Activated T-cell treated with anti-CD3 and anti-CD28 coated beads, Interleukin-2, amount 50 U/mL, for 72 hours (primary cell): ENCODE measurements at places on chromosomes 11 and 22. TPM values are rescaled to one million over a fixed set of nuclear protein-coding genes. Genes with fewer than 3 reads are reported as not detected.

Gene OR51M1
- not detected for total RNA-seq

GRCh38 chr22:35368386-35368785 lies 12.5 kb upstream of the HMOX1 start:
- H3K4me3 ChIP-seq, result no peak overlapping the region
- no peaks in the 10 kb centered on the region for H3K36me3 ChIP-seq
- peaks cover 5% of the 10 kb centered on the region for H3K4me1 ChIP-seq
- peaks cover 29% of the 10 kb centered on the region for H3K27me3 ChIP-seq
- H3K27ac ChIP-seq, result no peak overlapping the region

DNA sequence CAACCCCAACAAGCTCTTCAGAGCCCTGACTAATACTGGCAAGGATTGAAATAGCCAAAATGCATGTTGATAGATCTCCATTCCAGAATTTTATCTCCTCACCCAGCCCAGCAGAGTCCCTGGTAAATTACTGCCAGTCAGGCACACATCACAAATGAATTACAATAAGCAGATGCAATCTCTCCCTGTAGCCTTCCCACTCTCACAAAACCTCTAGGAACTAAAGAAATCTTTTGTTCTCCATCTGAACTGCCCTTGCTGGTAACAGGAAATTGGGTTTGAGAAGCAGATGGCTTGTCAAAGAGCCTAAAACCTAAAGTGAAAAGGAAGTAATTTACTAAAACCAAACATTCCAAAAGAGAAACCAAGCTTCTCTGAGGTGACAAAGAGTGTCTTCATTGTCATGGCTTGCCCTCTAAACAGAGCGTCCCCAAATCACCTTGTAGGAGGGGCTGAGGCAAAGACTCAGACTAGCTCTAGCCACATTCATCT lies 59.5 kb downstream of the FAM168A start:
- peaks cover 30% of the 10 kb centered on the region for H3K4me1 ChIP-seq
- peak; percentile 13 for DNase-seq
- peak overlapping the region; percentile 73 for H3K27ac ChIP-seq
- no peaks in the 10 kb centered on the region for H3K36me3 ChIP-seq

Gene ANO3
- total RNA-seq, result not detected

- H3K36me3 ChIP-seq, result no peaks in the 10 kb centered on the region
- peaks cover 15% of the 10 kb centered on the region for H3K4me1 ChIP-seq
- no peak overlapping the region for H3K4me3 ChIP-seq
- H3K27ac ChIP-seq, result no peak overlapping the region
- no peaks in the 10 kb centered on the region for H3K27me3 ChIP-seq
These were observed 14.5 kb downstream of the CDON start for GRCh38 chr11:126048197-126048596.

GRCh38 chr22:49261616-49262015 lies 566.1 kb downstream of the BRD1 start:
- DNase-seq, result no peak
- no peaks in the 10 kb centered on the region for H3K27me3 ChIP-seq
- no peak overlapping the region for H3K4me3 ChIP-seq
- H3K27ac ChIP-seq, result no peak overlapping the region

GRCh38 chr11:71340086-71340606 lies 87.8 kb upstream of the SHANK2 start:
- no peak overlapping the region for H3K27ac ChIP-seq
- DNase-seq, result no peak
- no peaks in the 10 kb centered on the region for H3K4me1 ChIP-seq
- no peaks in the 10 kb centered on the region for H3K36me3 ChIP-seq

Gene LDHA
- total RNA-seq, result 629 TPM

Gene ZNF280B
- total RNA-seq, result 2.9 TPM

GRCh38 chr11:31617246-31617645 lies 107.7 kb downstream of the ELP4 start:
- DNase-seq, result no peak
- H3K27ac ChIP-seq, result no peak overlapping the region
- peaks cover 4% of the 10 kb centered on the region for H3K36me3 ChIP-seq

DNA sequence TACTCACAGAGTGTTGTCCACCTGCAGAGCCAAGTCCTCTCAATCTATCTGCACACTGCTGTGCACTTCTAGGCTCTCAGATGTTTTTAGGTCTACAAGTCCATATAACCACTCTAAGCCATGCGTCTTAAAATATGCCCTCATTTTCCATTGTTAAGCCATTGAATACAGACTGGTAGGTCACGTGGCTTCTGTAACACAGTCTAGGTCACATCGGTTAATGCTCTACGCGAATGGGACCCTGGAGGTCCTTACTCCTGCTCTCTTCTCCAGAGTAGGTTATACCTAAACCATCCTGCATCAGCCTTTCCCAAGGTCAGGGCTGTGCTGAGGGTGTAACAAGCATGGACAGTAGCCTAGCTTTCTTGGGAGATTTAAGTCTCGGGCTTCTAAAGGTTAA lies 819 bp downstream of the JAML start:
- H3K27me3 ChIP-seq, result no peaks in the 10 kb centered on the region
- peak overlapping the region; percentile 81 for H3K4me3 ChIP-seq
- no peak overlapping the region for H3K27ac ChIP-seq
- peaks cover 28% of the 10 kb centered on the region for H3K36me3 ChIP-seq

Gene RBX1
- total RNA-seq, result 50.6 TPM

GRCh38 chr22:39300186-39300830 lies 19.1 kb downstream of the RPL3 start:
- no peaks in the 10 kb centered on the region for H3K36me3 ChIP-seq
- no peak for DNase-seq
- no peak overlapping the region for H3K27ac ChIP-seq
- no peak overlapping the region for H3K4me3 ChIP-seq
- H3K4me1 ChIP-seq, result peaks cover 9% of the 10 kb centered on the region
- peaks cover 33% of the 10 kb centered on the region for H3K27me3 ChIP-seq

GRCh38 chr22:23282089-23282501 lies 101.8 kb downstream of the BCR start:
- peaks cover 29% of the 10 kb centered on the region for H3K4me1 ChIP-seq
- H3K27me3 ChIP-seq, result no peaks in the 10 kb centered on the region
- no peak for DNase-seq
- H3K4me3 ChIP-seq, result no peak overlapping the region
- no peak overlapping the region for H3K27ac ChIP-seq
- H3K36me3 ChIP-seq, result no peaks in the 10 kb centered on the region

Gene VSIG2
- 0.48 TPM for total RNA-seq
